ENCODE measurements at places on chromosomes 5 and 9.

GRCh38 chr5:111132731-111133435 lies 40.7 kb downstream of the WDR36 start:
- no peak for DNase-seq

GRCh38 chr5:137706841-137707240 lies 29.0 kb downstream of the KLHL3 start:
- DNase-seq: no peak

- no peak for DNase-seq
Measured at GRCh38 chr5:176392526-176392925, 4.0 kb downstream of the HIGD2A start.

GRCh38 chr5:37207802-37208201 lies 41.4 kb downstream of the CPLANE1 start:
- DNase-seq: no peak

DNA sequence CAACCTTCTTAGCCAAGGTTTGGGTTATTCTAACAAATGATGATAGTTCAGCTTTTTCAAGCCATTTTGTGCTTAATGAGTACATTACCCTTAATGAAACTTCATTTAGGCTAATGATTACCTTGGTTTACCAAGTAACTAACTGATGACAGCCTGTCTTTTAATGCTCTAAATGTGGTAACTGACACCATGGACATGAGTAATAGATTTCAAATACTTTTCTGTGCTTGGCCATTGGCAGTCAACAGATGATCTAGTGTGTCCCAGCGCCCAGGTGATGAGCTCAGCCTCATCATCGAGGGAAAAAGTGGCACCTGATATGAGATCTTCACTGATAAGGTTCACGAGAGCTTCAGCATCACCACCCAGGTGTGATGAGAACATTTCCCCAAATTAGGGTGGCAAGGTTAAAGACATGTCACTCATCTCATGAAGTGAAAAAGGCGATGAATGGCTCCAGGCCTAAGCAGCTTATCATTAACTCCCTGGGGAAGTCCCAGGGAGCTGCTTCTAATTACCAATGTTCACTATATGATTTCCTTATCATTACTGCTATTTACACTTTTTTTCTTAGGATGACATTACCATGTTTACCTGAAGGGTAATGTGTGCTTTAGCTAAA lies 296.0 kb downstream of the SPOCK1 start:
- DNase-seq: no peak

- DNase-seq: no peak
Measured at GRCh38 chr5:17893026-17893635, 258.9 kb downstream of the TAF11L14 start.

DNA sequence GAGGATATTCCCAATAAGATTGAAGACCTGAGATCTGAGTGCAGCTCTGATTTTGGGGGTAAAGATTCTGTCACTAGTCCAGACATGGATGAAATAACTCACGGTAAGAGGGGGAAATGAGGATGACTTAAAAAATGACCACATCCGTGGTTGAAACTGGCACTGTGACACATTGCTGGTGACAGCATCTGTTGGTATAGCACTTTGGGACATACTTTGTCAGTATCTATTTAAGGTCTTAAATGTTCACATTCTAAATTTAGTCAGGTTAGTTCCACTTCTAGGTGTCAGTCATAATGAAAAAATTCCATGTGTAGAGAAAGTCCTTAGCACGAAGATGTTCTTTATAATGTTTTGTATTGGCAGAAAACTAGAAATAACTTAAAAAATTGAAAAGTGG lies 70.9 kb downstream of the GAPVD1 start:
- DNase-seq: peak; percentile 37

GRCh38 chr9:28735738-28736342 lies 1162.6 kb upstream of the C9orf72 start:
- no peak for DNase-seq

- no peak for DNase-seq
Measured at GRCh38 chr9:9846557-9846956, 766.2 kb downstream of the PTPRD start.

DNA sequence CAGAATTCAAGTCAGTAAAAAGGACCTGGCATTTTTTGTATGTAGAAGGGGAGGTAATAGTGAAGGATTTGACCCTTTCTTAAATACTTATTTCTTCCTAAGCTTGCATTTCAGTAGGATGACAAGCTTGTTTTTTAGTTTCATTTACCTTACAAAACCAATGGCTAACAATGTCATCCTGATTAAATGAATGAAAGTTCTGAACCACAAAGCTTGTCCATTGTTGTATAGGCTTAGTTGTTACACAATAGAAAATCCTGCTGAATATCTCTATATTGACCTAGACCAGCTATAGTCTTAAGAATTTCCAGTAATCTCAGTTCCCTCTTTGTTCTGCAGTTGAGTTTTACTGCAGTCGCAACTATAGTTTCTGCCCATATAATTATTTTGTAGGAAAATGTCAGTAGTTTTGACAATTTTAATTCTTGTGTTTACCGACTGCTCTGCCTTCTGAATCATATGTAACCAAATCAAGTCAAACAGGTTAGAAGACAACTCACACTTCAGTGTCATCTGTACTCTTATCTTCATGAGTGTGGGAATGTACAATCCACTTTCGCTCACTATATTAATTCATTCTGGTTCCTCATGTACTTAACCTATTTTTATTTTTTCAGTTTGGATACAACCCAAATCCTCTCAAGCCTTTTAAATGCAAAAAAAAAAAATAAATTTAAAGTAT lies 195.7 kb downstream of the CD180 start:
- DNase-seq: no peak

DNA sequence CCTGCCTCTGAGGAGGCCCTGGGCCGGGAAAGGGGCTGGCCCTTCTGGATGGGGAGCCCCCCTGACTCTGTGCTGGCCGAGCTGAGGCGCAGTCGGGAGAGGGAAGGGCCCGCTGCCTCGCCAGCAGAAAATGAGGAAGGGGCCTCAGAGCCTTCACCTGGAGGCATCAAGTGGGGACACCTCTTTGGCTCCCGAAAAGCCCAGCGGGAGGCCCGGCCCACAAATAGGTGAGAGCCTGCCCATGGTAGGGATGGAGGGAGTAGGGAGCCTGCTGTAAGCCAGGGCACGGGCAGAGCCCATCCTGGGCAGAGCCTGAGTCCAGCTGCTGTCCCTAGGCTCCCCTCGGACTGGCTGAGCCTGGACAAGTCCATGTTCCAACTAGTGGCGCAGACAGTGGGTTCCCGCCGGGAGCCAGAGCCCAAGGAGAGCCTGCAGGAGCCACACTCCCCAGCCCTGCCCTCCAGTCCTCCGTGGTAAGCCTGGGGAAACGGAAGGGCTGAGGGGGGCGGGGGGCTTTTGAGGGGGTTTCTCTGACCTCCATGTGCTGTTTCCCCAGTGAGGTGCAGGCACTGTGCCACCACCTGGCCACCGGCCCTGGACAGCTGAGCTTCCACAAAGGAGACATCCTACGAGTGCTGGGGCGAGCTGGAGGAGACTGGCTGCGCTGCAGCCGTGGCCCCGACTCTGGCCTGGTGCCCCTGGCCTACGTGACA lies 44.3 kb upstream of the TESK1 start:
- no peak for DNase-seq

All from stimulated activated CD4-positive, alpha-beta T cell treated with anti-CD3 and anti-CD28 coated beads, Interleukin-4, amount 100 ng/mL, for 24 hours (primary cell).